ENCODE measurements at places on chromosomes 5 and 9.

GRCh38 chr5:113507601-113508000, 5.9 kb upstream of the YTHDC2 start:
- DNase-seq, result no peak

GRCh38 chr5:109718216-109718615, 28.5 kb downstream of the MAN2A1 start:
- no peak for DNase-seq

DNA sequence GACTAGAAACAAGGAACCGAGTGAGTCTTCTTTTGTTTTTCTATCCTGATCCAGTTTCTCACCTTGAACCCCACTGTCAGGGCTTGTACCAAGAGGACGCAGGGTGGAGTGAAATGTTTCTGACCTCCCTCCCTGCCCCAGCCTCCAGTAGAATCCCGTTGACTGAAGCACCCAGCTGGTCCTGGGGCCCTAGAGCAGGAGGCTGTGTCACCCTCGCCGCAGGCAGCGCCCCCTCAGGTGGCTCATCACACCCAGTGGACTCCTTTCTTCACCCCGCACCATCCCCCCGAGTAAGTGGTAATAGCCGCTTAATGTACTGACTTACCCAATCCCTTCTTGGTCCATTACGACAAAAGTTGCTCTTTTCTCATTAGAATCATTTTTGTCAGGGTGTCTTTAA, 53.8 kb downstream of the MVB12B start:
- DNase-seq, result no peak

GRCh38 chr9:79570448-79571308, 1.1 kb upstream of the TLE4 start:
- DNase-seq, result peak; percentile 32

GRCh38 chr9:132488626-132489025, 78.6 kb downstream of the CFAP77 start:
- DNase-seq, result no peak
